ENCODE measurements at places on chromosomes 11 and 22.
A peak's percentile ranks its signal among the peaks of the same experiment; 100 is the strongest.

DNA sequence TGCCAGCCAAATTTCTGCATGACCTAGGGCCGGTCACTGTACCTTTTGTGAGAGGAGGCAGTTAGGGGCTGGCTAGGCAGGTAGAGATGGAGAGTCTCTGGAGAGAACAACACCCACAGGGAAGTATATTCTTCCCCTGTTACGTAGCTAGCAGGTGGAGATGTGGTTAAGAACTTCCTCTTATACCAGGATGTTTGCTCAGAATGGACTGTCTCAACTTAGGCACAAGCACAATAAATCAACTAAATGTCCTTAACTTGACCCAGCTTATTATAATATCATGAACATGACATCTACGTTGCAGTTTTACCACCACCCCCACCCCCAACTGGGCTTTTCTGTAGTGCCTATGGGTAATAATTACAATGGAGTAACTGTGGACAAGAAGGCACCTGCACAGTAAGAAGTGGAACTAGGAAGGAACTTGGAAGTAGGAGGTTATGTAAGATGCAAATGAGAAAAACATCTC lies 60.7 kb upstream of the MPEG1 start:
- peak; percentile 25 for DNase-seq

- no peak for DNase-seq
Observed at GRCh38 chr11:28009996-28010395, 98.0 kb downstream of the KIF18A start.

DNA sequence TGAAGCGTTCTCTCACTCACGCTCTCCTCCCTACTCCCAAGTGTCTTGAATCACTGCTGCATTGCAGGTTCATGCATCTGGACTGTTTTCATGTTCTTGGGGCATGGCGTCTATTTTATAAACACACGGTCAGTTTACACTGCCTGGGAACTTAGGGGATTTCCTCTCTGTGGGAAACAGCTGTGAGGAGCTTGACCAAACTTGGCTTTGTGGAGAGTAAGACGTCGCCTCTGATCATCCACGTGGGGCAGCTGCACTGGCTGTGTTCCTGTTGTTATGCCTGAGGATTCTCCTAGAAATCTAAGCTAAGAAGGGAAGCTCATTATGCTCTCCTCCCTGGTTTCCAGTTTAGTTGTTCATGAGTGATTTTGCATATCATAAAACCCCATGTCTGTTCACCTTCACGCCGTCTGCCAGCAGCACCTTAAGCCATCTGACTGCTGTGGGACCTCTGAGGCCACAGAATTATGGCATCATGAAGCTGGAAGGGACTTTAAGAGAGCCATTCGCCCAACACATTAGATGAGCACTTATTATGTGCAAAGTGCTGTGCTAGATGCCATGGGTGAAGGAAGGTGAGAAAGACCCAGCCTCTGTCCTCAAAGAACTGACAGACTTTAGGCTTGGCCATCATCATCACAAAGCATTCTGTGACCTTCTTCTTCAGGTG lies 38.8 kb upstream of the POU2AF1 start:
- DNase-seq, result peak; percentile 7

- peak; percentile 37 for DNase-seq
Observed at GRCh38 chr11:66326261-66327111, 9.6 kb upstream of the CD248 start.

DNA sequence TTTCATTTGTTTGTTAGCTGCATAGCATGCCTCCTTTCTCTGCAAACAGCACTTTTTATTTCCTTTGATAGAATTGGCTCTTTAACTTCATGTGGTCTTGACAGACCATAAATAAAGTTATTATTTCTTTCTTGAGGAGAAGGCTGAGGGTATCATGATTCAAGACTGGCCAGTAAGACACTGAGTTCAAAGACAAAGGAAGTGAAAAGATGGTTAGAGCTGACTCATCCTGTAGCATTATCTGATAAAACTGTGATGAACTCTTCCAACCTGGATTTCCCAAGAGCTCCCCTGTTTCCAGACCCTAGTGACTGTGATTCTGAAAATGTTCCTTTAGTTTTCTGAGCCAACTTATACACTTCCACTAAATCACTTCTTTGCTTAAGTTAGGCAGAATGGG lies 179.3 kb upstream of the FAT3 start:
- no peak for DNase-seq

DNA sequence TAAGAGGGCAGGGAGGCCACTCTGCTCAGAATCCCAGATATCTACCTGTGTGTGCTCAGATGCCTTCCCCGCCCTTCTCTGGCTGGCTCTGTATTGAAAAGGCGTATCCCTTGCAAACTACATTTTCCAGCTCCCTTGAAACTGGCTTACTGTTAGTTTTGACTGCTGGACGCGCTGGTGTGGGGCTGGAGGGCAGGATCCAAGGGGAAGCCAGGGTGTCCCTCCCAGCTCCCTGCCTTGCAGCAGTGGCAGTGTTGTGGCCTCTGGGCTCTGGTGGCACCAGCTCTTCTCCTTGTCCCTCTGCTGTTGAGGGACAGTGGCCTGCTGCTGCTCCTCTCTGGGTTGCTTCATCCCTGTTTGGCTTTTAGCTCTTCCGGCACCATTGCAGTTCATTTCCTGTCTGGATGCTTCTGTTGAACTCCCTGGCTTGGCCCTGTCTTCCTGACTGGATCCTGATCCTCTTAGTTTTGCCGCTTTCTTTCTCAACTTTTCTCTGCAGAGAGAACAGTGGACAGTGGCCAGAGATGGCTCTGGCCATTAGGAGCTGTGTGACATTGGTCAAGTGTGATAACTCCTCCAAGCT lies 107.1 kb upstream of the PARVA start:
- DNase-seq, result no peak

DNA sequence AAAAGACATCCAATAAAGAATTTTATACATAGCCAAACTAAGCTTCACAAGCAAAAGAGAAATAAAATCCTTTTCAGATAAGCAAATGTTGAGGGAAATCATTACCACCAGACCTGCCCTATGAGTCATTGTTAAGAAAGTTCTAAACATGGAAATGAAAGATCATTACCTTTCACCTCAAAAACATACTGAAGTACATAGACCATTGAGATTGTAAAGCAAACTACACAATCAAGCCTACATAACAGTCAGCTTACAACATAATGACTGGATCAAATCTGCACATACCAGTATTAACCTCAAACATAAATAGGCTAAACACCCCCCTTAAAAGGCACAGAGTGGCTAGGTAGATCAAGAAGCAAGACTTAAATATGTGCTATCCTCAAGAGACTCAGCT lies 501.0 kb upstream of the LUZP2 start:
- DNase-seq, result no peak

GRCh38 chr11:16804104-16804947 lies 65.9 kb downstream of the C11orf58 start:
- no peak for DNase-seq

GRCh38 chr22:47267513-47268282 lies 505.2 kb downstream of the TBC1D22A start:
- no peak for DNase-seq

DNA sequence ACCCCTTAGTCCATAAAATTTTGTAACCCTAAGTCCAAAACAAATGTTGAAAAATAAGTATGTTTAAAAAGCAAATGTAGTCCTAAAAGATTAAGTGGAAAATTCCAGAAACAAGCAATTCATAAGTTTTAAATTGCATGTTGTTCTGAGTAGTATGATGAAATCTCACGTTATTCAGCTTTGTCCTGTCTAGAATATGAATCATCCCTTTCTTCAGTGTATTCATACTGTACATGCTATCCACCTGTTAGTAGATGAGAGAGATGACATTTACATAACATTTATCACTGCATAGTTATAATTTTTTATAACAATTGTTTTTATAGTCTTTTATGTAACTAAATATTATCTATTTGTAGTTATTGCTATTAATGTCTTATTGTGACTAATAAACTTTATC lies 622.3 kb upstream of the CHORDC1 start:
- DNase-seq, result no peak

DNA sequence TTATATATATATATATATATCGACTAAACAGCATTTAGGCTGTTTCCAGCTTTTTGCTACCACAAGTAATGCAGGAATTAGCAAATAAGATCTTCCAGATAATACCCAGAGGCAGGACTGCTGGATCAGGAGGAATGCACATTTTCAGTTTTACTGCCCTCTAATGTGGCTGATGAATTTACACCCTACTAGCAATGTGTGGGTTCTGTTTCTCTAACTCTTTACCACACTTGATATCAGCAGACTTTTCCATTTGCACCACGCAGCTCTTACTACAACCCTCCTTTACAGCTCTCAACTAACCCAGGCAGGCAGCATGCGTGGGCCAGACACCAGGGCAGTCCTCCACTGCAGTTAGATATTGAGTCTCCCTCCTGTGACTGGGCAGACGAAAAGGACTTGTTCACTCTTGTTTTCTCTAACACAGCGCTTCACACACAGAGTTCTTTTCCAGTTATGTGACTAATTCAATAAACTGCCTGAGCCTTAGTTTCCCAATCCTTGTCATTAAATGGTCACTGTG lies 67.7 kb downstream of the IGLL5 start:
- no peak for DNase-seq

DNA sequence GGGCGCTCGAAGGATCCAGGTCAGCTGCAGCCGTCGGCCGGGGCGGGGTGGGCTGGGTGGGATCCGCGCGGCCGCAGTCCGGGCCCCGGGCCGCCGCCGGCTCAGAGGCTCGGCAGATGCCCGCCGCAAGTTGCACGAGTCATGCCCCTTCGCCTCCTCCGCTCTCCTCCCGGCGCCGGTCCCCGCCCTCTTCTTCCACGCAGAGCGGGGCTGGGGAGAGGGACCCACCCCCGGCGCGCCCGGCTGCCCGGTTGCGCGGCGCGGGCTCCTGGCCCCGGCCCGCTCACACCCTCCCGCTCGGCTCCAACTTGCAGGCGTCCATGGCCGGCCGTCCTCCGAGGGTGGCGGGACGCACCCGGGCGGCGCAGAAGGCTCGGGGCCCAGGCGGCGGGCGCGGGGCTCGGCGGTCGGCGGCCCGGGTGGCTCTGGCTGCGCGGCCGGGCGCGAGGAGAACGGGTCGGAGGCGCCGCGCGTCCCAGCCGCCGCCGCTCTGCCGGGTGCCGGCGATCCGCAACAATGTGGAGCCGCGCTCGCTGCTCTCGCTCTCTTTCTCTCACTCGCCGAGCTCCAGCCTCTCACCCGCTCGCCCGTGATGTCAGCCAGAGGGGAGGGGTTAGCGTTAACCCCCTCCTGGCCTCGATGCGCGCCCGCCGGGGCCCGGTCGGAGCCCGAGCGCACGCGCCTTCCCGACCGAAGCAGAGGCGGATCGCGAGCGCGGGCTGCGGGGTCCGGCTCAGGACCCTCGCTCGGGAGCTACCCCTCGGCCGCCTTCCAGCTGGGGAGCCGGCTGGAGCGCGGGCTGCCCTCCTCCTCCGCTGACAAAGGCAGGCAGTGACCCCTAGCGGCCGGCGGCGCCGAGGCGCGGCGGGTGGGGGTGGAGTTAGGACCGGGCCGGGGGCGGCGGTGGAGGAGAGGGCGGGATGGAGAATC lies at the start of gene NECTIN1:
TSS of gene NECTIN1 (minus strand) at position 550 of the 930 bp plus-strand sequence. CDS start 647 bp downstream, outside the sequence.
- peak; percentile 84 for DNase-seq

DNA sequence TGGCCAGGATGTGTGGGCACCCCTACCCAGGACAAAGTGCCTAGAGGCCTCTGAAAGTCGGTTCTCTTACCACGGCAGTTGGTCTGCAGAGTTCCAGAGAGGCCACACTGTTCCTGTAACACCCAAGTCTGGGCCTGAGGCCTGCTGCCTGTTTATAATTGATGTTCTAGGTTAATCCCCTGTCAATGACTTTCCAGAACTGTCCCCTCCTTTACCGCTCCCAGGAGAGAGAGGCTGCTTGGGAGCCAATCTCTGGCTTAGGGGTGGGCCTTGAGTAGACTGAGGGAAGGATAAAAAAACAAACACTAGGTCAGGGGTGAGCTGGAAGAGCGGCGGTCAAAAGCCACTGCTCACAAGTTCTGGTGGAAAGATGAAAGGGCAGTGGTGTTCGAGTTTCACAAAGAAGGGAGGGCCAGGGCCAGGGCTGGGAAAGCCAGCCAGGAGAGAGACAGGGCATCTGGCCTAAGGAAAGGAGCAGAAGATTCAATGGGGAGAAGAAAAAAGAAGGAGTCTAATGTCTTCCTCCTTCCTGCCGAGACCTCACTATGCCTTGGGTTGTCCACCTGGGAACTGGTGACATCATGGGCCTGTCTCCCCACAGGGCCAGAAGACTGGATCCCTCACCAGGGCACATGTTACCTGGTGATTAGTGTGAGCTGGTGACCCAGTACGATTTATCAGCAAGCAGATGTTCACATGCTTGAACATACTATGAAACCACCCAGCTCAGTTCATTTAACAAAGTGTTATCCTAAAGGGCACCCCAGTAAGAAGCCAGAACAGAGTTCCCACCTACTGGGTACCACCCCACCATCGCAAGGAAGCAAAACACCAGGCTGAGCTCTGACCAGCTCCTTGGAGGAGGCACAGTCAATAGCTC lies 50.2 kb downstream of the PC start:
- DNase-seq, result no peak

- no peak for DNase-seq
Observed at GRCh38 chr11:933142-933851, 7.6 kb downstream of the AP2A2 start.

DNA sequence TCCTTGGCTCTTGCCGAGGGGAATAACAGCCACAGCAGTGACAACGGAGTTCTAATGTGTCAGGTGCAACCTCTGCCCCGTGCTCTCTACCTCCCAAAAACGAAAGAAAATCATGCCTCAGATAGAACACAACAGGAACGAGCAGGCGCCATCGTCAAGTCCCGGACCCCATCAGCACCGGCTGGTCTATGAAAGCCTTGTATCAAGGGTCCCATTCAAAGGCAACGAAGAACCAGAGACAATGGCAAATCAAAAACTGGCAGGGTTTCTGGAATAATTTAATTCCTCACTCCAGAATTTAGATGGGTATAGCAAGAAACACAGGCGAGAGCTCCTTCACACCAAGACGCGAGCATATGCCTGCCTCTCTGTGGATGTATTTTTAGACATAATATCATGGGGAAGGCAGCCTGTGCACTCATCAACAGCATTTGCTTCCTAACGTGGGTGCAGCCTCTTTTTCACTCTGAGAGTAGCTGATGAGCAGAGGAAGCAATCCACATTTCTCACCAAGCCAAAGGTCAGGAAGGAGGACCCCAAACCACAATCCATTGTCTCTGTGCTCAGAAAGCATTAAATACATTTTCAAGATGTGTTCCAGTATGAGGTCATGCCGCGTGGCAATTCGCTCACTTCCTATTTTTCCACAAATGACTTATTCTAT lies 193.4 kb upstream of the BLID start:
- DNase-seq, result no peak

DNA sequence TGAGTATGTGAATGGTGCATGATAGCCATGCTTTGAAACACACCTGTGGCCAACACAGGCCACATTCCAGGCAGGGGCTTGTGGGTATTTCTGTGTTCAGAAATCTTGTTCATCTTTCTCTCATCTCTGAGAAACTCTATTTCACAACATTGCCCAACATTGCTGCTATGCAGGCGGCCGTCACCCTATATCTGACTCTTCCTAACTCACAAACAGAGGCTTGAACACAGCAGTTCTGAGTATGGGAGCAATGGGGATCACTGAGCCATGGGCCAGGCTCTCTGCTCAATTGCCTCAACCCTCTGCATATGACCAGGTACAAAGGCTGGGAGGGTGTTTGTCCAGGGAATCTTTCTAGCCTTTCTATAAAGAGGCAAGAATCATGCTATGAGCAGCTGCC lies 259.9 kb downstream of the BUD13 start:
- DNase-seq, result no peak

- DNase-seq, result no peak
Observed at GRCh38 chr11:86144846-86145245, 76.0 kb upstream of the PICALM start.

Measured in CD4-positive, alpha-beta T cell treated with Interleukin-10 for 1 hour (primary cell).